ENCODE measurements at places on chromosomes 16 and 17.

DNA sequence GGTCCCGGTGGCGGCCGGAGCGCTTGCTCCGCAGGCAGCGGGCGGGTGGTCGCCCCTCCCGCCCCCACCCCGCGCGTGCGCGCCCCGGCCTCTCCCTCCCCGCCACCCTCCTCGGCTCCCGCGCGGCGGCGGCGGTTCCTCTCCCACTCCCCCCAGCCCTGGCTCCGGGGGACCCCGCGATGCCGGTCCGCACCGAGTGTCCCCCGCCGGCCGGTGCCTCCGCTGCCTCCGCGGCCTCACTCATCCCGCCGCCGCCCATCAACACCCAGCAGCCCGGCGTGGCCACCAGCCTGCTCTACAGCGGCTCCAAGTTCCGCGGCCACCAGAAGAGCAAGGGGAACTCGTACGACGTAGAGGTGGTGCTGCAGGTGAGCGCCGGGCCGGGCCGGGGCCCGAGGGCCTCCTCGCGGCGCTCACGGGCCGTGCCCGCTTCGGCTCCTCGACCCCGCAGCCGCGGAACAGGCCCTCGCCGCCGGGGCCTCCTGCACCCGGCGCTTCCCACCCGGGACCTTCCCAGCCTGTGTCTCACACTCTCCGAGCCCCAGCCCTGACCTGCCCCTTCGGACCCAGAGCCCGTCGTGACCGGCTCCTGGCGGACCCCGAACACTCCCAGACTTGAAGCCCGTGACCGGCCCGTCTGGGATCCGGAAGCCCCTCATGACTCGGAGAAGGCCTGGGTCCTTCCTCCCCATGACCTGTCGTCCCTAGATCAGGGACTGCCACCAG is 490 bp downstream of the GID4 start:
- no peak for DNase-seq

DNA sequence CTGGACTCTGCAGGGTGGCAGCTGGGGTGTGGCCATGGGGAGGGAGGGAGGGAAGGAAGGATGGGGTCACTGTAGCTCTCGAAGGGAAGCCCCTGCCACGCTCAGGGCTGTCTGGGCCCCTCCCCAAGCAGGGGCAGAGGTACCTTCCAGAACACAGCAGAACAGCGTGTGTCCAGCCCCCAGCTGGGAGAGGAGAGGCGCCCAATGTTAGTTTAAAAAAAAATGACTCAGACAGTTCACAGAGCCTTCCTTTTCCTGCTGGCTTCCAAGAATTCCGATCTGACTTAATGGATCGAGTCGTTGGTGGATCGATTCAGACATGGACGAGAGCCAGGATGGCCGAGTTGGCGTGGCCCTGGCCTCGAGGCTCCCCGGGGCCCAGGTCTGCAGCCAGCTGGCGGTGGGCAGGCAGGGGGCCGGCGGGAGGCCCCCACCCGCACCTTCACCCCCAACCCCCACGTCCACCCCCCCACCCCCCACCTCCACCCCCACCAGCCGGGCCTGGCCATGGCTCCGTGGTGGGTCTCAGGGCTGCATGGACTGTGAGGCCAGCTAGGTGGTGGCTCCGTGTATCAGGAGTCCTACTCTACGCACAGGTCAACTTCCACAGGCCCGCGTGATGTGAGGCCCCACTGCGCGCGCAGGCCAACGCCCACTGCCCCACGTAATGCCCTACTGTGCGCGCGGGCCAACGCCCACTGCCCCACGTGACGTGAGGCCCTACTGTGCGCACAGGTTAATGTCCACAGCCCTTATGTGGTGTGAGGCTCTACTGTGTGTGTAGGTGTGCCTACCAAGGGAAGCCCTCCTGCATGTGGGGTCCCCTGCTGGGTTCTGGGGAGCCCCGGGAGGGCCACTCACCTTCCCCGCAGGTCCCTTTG is 21.8 kb downstream of the CACNA1H start:
- DNase-seq = no peak

DNA sequence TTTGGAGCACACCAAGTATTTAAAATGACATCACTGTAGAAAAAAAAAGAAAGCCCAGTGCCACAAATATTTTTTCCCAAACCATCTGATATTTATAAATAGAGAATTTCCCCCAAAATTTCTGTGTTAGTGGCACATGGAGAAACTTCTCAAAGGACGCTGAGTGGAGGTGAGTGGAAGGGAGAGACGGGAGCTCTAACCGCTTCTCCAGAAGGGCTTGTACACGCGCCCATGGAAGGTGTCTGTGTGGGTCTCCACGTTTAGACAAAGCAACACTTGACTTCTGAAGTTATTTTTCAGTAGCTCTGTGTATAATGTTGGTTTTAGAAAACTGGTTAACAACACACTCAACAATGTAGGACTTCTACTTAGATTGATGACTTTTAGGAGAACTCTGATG is 1.0 kb downstream of the MYOCD start:
- DNase-seq = no peak

DNA sequence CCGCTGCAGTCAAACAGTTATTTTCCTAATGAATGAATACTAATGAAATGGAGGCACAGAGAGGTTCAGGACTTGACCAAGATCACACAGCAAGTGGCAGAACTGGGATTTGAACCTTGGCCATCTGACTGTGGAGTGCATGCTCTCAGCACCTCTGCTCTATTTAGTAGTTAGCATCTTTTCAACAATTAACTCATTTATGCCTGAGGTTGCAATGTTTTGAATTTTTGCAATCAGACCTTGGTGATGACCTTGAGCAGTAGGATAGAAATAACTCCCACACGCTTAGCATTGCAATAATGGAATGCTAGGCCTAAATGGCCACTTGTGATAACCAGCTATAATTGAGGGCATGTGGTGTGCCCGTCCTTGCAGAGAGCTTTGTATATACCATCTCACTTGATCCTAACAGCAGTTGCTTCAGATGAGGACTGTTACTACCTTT is 31.0 kb downstream of the NAGPA start:
- DNase-seq = no peak

- DNase-seq = no peak
Measured at GRCh38 chr17:7552621-7553051, 3.8 kb downstream of the TNFSF12 start.

- DNase-seq = no peak
Measured at GRCh38 chr16:89827383-89828198, 684 bp upstream of the SPIRE2 start.

- DNase-seq = no peak
Measured at GRCh38 chr17:2621241-2621640, 27.8 kb downstream of the PAFAH1B1 start.

DNA sequence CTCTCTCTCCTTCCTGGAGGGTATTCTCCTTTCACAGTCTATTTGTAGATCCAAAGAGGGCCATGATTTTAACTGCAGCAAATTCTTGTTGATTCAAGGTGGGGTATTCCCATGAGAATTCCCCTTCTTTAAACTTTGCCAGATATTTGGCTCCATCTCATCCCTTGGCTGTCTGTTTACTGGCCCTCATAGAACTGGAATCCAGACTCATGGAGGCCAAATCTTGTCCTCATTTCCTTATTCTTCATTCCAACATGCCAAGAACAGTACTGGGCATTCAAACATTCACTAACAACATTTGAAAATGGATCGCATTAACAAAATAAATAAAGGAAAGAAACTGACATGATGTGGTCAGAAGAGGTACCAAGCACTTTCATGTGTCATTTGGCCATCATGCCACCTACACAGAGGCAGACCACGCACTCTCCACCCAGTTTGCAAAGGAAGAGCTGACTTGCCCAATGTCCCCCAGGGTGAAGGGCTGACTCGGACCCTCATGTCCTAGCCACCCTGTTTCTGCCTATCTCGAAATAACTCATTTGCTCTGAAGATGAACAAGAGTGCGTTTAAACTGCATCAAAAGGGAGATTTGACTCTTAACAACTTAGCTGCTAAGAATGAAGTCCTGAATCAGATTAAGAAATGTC is 23.1 kb upstream of the SLC35B1 start:
- DNase-seq = no peak

GRCh38 chr17:67441052-67441895 is 64.2 kb downstream of the PITPNC1 start:
- DNase-seq = peak; percentile 73

DNA sequence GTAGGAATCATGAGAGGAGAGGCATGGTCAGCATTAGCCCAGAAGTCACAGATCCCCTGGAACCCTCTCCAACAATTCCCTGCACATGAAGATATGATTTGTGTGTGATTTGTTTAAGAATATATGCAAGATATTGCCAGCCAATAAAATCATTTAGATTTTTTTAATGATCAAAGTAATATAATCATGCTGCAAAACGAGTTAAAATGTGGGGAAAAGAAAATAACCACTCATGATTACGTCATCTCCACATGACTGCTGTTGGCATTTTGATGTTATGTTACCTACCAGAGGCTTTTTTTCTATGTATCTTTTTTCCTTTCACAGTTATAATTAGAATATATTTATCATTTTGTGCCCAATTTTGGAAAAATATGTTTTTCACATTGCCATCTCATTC is 22.4 kb downstream of the SLC35G3 start:
- no peak for DNase-seq

DNA sequence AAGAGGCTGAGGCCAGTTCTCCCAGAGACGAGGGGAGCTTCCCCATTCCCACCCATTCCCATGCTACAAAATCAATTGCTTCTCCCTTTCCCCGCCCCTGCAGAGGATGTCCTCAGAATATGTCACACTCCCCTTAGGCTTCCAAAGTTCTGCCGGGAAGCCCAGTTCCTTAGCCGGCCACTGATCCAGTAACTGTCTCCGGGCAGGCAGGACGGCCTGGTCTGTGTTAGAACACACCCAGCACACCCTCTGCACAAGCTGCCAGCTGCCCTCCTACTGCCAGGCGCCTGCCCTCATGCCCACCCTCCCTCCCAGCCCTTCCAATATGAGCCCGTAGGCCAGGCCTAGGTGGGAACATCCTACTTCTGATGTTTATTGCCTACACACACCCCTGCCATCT is 31.1 kb downstream of the SGSM2 start:
- no peak for DNase-seq

GRCh38 chr16:50763211-50763610 is 21.3 kb downstream of the CYLD start:
- no peak for DNase-seq

GRCh38 chr16:371515-372301 is 1.4 kb upstream of the MRPL28 start:
- no peak for DNase-seq

DNA sequence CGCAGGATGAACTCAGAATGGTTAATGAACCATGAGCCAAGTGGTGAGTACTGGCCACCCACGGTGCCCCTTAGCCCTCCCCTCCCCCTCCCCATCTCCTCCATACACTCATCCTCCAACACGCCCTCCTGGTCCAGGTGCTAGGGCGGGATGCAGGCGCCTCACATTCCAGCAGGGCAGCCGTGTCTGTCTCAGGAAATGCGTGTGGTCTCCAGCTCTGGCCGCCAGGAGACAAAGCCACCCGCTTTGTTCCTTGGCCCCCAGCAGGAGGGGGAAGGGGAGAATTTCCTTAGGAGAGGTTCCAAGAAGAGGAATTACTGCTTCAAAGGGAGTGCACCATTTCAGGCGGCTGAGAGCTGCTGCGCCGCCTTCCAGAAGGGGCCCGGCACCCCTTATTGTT is 29.7 kb upstream of the RMI2 start:
- DNase-seq = no peak

GRCh38 chr16:54489225-54490111 is 202.9 kb upstream of the IRX3 start:
- DNase-seq = no peak

DNA sequence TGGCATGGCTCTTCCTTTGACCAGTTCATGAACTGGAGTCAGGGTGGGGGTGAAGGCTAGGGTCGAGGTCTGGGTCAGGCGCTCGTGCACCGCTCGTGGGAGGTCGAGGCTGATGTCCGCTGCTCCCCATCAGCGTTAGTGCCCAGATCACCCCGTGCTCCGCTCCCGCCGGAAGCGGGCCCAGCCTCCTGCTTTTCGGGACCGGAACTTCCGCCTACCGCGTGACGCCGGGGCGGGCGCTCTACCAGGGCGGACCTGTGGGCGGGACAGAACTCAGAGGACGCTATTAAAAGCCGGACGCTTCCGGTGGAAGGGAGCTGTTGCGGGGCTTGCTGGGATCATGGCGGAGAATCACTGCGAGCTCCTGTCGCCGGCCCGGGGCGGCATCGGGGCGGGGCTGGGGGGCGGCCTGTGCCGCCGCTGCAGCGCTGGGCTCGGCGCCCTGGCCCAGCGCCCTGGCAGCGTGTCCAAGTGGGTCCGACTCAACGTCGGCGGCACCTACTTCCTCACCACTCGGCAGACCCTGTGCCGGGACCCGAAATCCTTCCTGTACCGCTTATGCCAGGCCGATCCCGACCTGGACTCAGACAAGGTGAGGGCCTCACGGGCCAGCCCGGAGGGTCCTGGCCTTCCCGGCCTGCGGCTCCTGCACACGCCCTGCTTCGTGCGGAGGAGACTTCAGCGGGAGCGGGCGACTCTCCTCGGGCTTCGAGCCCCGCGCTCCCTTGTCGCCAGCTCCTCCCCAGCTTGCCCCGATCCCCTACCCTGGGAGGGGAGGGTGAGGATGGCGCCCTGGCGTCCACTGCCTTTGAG is at the start of gene KCTD5:
KCTD5 (plus strand) TSS at position 315 of the 813 bp plus-strand sequence; CDS start at position 341, 26 bp downstream.
- DNase-seq = peak; percentile 88

DNA sequence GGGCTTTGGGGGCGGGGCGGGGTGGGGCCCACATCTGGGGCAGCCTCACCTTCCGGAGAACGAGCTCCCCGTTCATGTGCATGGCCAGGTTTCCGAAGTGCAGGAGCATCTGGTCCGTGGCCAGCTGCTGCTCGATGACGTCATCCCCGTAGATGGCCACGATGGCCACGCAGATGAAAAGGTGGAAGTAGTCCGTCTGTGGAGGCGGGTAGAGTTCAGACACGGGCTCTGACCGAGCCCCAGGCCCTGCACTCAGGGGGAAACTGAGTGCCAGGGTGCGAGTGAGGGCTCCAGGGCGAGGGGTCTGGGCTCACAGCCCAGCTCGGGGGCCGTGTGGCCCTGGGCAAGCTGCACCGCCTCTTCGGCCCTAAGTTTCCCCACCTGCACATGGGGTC is 93.7 kb downstream of the TBC1D16 start:
- DNase-seq = no peak

- no peak for DNase-seq
Measured at GRCh38 chr16:6019490-6019991, 921.9 kb upstream of the EEF2KMT start.

DNA sequence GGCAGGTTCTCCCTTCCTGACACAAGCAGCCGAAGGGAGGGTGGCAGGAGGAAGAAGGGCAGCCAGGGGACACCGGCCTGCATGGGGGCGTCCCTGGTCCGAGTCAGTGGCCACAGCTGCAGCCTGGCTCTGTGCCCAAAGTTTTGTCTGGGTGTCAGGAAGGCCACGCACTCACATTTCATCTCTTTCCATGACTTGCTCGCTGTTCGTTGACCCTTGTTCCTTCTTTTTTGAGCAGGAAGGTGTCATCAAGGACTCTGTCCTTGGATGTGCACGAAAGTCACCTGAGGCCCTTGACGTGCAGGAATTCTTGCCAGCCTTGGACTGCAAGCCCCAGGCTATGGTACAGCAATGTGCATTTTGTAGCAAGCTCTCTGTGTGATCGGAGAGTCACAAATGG is 93.3 kb downstream of the TNFRSF13B start:
- DNase-seq = no peak

DNA sequence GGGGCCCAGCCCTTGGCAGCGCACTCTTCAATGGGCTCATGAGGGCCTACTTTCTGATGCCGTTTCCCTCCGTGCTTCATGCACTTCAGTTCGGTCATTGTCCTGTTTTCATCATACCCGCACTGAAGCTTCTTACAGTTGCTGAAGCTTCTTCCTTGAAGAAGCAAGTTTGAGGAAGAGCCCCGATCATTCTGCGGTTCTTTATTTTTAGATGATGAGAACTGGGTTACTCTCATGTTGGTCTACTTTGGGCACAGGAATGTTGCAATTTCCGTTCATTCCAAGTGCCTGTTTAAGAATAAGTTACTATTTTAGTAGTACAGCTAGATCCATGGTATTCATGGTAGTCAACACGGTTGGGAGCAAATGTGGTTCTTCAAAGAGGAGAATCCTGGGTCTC is 587.7 kb upstream of the HSBP1 start:
- DNase-seq = no peak

Measured in activated CD8-positive, alpha-beta memory T cell treated with anti-CD3 and anti-CD28 coated beads for 1 hour (primary cell).